ENCODE measurements at places on chromosomes 4 and X.

- DNase-seq: no peak
Measured at GRCh38 chr4:139142087-139142486, 34.9 kb downstream of the ELF2 start.

- DNase-seq: peak; percentile 29
Measured at GRCh38 chr4:88743696-88744095, 46.1 kb upstream of the NAP1L5 start.

DNA sequence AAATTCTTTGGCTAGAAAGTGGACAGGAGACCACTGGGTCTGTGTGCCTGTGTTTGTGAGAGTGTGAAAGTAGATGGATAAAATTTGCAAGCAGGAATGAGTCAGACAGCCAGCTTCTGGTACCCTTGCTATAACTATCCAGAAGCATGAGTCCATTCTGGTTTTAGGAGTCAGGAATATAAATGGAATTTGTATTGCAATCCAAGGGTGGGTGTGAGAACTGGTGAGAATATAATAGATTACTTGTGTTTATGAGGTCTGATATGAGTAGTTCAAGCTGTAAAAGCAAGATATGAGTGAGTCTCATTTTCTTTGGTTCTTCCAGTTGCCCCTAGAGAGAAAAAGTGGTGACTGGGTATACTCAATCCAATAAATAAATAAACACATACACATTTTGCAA is 212.7 kb upstream of the TAPT1 start:
- DNase-seq: no peak

DNA sequence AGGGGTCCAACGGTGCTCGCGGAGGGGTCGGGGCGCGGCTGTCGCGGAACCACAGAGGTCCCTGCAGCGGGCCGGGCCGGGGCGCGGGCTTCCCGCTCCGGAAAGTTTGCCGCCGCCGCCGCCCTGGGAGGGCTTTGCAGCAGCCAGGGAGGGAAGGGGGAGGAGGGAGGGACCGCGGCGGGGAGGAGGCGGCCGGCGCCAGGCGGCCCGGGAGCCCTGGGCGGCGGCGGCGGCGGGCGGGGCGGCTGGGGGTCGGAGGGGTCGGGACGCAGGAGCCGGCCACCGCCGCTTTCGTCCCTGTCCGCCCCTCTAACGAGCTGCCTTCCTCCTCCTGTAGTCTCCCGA is 375 bp downstream of the FGFR3 start:
- no peak for DNase-seq

GRCh38 chr4:111650674-111651086 is 494.6 kb upstream of the FAM241A start:
- no peak for DNase-seq
